ENCODE measurements at places on chromosomes 3 and 15.

DNA sequence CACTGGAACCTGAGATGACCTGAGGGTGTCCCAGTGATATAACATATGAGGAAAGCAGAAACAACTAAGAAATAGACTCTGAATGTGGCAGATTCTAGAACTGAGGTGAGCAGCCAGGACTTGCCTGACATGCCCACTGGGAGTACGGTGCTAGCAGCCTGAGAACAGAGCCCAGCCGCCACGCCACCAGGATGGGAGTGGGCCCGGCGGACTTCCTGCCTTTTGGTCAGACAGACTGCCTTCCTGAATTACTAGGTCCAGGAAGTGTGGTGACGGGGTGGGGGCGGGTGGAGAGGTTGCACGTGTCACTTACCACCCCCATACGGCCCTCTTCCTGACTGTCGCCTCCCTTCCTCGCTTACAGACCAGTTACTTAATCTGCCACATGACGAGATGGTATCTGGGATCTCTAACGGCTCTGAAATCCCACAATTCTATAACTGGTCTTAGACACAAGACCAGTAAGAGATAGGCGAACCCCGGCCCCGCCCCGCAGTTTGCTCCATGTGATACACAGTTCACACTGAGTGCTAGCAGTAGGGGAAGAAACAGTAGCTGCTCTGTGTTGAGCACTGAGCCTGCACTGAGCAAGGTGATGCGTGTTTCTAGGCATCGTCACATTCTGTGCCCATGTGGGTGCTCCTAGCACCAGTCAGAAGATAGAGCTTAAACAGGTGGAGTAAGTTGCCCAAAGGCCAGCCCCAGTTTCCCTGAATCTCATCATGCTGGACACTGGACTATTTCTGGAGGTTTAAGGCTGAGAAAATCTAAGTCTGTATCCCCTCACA lies 95.7 kb downstream of the CPN2 start:
- no peak for DNase-seq

DNA sequence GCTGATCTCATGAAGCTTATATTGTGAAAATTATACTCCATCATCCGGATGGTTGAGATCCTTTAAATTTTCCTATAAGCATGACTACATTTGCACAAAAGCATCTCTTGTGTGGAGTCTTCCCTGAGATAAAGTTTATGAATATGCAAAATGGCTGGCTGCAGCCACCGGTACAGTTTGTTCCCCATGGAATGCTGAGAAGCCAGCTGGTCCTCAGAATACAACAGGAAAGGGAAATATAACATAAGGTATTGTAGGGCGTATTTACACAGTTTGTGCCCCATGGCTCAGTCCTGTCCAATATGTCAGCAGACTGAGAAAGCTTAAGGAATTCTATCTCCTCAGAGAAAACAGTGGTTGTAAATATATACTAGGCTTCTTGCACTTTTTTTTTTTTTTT lies 468.6 kb downstream of the CNTN6 start:
- DNase-seq = no peak

- peak; percentile 44 for DNase-seq
Observed at GRCh38 chr15:68441045-68441743, 9.2 kb upstream of the ITGA11 start.

- DNase-seq = no peak
Observed at GRCh38 chr3:123388811-123389627, 59.9 kb downstream of the ADCY5 start.

GRCh38 chr15:81813215-81813614 lies 232.6 kb downstream of the MEX3B start:
- peak; percentile 7 for DNase-seq

GRCh38 chr3:13098192-13098988 lies 25.2 kb upstream of the IQSEC1 start:
- DNase-seq = no peak

DNA sequence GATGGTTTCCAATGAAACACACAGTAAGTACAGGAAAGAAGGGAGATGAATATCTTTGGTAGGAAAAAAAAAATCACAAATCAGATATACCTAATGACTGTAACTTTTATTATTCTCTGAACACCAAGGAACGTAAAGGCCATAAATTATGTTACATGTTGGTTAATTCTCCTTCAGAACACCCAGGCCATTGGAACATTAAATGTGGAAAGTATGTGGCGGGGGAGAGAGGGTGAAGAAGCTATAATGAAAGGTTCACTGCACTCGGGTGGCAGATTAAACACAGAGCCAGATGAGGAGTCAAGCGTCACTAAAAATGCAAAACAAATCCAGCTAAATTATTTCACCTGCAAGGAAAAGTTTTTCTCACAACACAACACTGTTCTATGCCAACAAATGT lies 193.8 kb downstream of the FHIT start:
- no peak for DNase-seq

- no peak for DNase-seq
Observed at GRCh38 chr3:78725703-78726246, 1042.0 kb downstream of the ROBO1 start.

DNA sequence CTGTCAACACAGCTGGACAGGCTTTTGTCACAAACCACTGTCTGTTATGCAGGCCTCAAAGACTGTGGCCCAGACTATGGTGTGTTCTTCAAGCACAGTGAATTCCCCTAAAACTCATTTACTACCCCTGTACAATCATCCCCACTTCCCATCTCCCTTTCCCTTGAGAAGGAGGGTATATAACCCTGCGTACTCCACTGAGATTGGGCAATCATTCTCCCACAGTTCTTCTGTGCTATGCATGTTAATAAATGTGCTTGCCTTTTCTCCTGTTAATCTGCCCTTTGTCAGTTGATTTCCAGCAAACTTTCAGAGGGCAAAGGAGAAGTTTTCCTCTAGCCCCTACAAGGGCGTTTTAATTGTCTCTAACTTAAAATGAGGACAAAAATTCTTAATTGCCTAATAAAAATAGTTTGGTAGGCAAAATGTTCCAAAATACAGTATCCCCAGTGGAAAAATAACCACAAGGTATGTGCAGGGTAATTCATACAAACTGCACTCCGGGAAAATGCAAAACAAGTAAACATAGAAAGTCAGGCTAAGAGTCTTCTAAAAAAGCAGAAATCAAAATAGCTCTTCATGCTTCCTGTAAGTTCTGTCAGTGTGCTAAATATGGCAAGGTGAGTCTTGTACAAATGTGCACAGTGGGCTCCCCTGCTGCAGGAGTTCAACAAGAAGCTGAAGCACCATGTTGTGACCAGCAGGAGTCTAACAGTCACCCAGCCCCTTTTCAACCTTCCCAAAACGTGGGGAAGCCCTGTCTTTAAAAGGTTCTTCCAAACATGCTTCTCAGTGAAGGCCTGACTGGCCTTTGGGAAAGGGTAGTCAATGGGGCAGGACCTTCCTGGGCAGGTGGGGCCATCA lies 10.2 kb downstream of the ATP10A start:
- DNase-seq = peak; percentile 28

- DNase-seq = peak; percentile 60
Observed at GRCh38 chr3:36991923-36992805, 767 bp downstream of the EPM2AIP1 start.

- no peak for DNase-seq
Observed at GRCh38 chr3:176087066-176087697, 1110.1 kb downstream of the TBL1XR1 start.

DNA sequence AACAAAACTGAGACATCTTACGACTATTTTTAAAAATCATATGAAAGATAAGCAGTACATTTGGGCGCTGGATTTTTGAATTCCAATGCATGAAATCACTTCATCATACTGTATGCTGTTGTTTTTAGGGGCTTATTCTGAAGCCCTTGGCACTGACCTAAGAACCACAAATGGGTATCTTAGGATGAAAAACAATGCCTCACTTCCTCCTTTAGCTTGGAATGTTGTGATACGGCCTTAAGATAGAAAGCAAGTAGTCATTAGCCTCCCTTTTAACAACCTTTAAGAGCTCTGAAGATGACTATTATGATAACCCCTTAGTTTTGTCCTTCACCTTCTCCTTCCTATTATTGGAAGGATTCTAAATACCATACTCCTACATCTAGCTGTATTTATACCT lies 289.8 kb downstream of the ARPP21 start:
- peak; percentile 20 for DNase-seq

DNA sequence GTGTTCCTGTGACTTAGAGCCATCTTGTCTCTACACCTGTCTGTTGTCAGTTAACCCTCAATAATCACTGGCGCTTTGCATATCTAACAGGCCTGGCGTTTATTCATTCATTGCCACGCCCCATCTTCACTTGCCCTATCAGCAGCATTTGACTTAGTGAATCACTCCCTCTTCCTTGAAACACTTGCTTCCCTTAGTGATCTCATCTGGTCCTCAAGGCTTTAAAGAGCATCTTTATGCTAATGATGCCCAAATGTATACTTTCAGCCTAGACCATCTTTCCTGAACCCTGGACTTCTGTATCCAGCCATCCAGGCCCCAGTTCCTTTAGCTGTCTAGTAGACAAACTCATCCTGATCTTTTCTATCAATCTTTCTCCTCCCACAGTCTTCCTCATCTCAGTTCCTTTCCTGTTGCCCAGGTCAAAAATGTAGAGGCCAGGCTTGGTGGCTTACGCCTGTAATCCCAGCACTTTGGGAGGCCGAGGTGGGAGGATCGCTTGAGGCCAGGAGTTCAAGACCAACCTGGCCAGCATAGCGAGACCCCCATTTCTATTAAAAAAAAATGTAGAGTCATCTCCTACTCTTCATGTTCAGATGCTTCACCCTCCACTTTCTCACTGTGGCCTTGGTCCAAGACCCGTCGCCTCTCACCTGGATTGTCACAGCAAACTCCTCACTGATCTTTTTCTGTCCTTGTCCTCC lies 1.4 kb upstream of the IGDCC4 start:
- no peak for DNase-seq

DNA sequence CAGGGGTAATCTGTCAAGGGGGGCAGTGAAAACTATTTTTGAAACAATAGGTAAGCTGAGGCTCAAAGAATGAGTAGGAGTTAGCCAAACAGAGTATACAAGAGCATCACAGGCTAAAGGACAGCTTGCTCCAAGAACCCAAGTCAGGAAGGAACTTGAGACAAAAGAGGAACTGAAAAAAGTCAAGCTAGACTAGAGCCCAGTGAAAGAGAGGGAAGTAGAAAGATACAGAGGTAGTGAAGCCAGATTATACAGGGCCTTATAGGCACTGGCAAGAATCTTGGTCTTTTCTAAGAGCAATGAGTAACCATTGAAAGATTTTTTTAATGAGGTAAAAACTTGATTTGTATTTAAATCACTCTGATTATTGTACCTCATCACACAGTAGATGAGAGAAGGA lies 69.9 kb downstream of the FILIP1L start:
- DNase-seq = no peak

DNA sequence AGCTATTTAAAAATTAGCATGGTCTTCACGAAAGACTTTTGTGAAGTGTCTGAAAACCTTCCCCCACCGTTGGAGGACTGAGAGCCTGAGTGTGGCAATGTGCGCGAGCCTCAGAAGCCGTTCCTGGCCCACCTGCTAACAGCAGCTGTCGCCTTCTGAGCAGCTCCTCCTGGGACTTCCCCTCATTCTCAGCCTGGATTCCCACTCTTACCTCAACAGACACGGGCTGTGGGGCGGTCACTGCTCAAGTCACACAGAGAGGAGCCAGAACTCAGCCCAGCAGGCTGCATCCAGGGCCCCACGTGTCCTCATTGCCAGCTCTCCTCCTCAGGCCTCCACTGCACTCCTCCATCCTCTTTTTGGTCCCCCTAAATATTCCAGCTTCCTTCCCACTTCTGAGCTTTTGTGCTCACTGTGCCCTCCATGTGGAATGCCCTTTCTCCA lies 7.8 kb downstream of the DNASE1L3 start:
- no peak for DNase-seq

DNA sequence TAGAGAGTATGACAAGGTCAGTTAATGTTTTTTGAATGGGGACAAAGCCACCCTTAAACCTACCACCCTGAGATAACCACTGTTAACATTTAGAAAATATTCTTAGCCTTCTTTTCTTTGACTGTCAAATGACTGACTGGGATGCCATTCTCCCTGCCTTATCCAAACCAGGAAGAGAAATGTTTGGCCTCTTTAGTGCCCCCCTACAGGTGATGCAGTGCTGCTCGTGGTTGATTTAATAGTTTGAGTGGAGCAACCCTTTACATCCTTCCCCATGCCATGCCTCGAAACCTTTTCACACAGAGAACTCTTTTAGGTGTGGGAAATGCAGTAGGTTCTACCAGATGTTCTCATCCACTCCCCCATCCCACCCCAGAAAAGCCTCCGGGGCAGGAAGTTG lies 38.7 kb upstream of the UMPS start:
- DNase-seq = no peak

DNA sequence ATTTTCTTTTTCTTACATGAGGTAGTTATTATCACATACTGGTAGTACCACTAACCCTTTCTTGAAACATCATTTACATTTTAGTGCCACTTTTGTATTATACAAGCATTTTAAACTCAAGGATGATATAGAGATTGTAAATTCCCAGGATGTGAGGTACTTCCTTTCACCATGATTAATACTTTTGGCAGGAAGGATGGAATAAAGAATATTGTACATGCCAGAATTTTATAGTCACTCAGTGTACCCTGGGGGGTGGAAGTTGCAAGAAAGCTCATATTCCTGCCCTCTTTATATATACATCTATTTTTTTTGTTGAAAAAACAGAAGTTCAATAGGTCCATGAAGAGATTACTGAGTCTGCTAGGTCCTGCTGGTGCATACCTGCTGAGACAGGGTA lies 141.0 kb upstream of the PLSCR5 start:
- peak; percentile 85 for DNase-seq

- DNase-seq = no peak
Observed at GRCh38 chr3:66980791-66981190, 17.3 kb upstream of the KBTBD8 start.

GRCh38 chr3:166270429-166270828 lies 433.2 kb upstream of the BCHE start:
- no peak for DNase-seq

- DNase-seq = peak; percentile 62
Observed at GRCh38 chr3:59422312-59422711, 372.5 kb upstream of the CFAP20DC start.

DNA sequence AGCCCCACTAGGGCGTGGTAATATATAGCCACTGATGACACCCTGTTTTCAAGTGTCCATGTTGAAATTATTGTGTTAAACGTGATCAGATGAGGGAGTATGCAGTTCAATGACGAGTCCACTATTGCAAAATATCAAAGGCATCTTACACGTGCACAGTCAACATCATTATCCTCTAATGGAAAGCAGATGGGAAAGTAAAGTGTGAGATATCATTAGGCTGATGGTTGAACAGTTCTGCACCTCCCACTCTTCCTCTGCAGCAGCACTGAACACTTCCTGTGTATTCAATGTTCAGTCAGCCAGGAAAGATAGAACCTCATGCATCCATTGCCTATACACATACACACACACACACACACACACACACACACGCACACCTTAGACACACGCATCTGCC lies 431.8 kb upstream of the CCDC54 start:
- DNase-seq = peak; percentile 49

- DNase-seq = no peak
Observed at GRCh38 chr15:45670511-45670910, 35.7 kb downstream of the SQOR start.

DNA sequence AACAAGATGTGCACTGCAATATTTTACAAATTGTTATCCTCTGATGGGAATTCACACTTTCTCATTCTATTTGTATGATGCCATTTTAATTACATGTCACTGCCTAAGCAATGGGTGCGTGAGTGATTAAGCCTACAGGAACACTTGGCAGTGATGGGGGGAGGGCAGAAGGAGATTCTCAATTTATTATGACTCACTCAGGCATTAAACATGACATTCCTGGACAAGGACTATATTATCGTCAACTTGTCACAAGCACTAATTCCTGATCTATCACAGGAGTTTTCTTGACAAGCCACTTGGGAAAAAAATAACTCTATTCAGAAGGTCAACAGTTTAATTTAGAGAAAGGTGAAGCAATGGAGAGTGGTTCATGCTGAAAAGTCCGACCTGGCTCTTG lies 556.8 kb downstream of the NSUN3 start:
- no peak for DNase-seq
